Effector memory CD8-positive, alpha-beta T cell (primary cell): ENCODE measurements at places on chromosomes 13 and 19.
A peak's percentile ranks its signal among the peaks of the same experiment; 100 is the strongest.

- no peak overlapping the region for H3K27ac ChIP-seq
- no peaks in the 10 kb centered on the region for H3K36me3 ChIP-seq
- H3K27me3 ChIP-seq = no peaks in the 10 kb centered on the region
- H3K4me3 ChIP-seq = no peak overlapping the region
- DNase-seq = no peak
Measured at GRCh38 chr13:83423381-83423780, 458.9 kb downstream of the SLITRK1 start.

DNA sequence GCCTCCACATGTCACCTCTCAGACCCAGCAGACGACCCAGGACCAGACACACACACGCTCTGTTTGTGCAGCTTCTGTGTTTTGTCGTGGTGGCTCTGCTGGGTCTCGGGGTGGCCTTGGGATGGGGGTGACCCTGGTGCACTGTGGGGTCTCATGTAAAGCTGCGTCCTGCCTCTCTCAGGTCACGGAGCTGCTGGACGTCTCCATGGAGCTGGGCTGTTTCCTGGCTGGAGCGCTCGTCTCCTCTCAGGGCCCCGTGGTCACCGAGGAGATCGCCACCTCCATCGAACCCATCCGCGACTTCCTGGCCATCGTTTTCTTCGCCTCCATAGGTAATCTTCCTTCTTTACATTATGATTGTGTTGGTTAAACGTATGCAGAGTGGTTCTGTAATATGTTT, 45.4 kb upstream of the TFDP1 start:
- DNase-seq = no peak
- peak overlapping the region; percentile 49 for H3K27ac ChIP-seq
- H3K4me3 ChIP-seq = no peak overlapping the region
- no peaks in the 10 kb centered on the region for H3K36me3 ChIP-seq

DNA sequence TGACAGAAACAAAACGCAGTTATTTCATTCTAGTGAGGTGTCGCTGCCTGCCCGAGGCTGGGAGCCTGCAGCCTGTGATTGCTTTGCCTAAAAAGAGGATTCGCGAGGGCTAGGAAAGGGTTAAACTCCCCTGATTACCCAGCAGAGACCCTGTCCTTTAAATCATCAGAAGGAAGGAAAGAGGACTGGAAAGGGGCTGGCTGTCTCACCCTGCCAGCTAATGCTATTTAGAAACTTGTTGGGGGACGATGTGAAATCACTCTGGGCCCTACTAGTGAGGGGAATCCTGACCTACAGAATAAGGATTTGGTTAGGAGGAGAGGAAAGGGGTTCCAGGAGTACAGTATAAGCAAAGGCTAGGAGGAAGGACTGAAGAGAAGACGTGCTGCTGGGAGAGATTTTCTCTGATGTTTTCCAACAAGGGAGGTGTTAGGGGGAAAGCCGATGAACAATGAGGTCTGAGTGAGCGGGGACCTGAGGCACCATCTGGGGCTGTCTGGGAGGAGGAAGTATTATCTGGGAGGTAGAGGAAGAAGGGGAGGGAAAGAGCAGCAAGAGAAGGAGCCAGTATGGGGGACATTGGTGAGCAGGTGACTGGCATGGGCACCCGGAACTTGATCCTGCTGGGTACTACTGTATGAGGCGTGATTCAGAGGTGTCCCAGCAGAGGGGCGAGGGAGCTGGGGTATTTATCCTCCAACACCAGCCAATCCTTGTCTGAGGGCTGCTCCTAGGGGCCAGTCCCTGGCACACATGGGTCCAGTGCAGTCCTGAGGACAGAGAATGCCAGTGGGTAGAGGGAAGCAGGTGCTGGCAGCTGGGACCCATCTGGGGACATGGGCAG, 55.7 kb upstream of the PTPRS start:
- no peak overlapping the region for H3K27ac ChIP-seq
- no peaks in the 10 kb centered on the region for H3K4me1 ChIP-seq

- DNase-seq = no peak
- H3K4me3 ChIP-seq = no peak overlapping the region
- no peak overlapping the region for H3K27ac ChIP-seq
- H3K36me3 ChIP-seq = peaks cover 7% of the 10 kb centered on the region
- no peaks in the 10 kb centered on the region for H3K4me1 ChIP-seq
- no peaks in the 10 kb centered on the region for H3K27me3 ChIP-seq
Measured at GRCh38 chr19:28196101-28196500, 1016.9 kb downstream of the UQCRFS1 start.

GRCh38 chr13:33865945-33866344, 48.0 kb downstream of the RFC3 start:
- no peaks in the 10 kb centered on the region for H3K36me3 ChIP-seq
- no peak for DNase-seq
- no peak overlapping the region for H3K27ac ChIP-seq
- no peaks in the 10 kb centered on the region for H3K27me3 ChIP-seq
- no peaks in the 10 kb centered on the region for H3K4me1 ChIP-seq
- no peak overlapping the region for H3K4me3 ChIP-seq

DNA sequence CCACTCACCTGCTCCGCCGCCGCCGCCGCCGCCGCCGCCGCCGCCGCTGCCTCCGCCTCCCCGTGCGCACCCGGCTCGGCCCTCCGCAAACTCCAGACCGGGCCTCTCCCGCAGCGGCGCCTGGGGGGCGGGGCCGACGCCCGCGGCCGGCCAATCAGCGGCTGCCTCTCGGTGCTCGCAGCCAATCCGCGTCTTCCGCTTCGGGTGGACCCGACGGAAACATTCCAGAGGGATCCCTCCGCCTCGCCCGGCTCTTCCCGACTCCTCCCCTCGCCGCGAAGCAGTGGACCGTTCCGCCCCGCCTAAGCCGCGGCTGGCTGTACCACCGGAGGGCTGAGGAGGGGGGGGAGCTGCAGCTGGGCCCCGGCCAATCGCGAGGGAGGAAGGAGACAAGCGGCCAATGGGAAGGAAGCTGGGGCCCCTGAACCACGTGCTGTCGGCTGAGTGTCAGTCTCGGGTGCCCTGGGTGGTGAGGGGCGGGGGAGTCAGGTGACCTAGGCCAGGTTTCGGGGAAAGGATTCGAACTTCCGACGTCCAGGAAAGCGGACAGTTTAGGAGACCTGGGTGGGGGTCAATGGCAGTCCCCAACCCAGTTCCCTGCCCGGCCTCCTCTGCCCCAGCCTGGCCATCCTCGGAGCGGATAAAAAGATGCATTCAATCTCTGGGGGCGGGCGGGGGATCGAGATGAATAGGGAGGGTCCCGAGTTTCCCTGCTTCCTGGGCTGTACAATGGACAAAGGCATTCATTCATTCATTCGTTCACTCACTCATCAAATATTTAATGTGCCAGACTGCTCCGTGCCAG, at the start of gene GIPC1:
TSS of gene GIPC1 (minus strand) at position 99 of the 805 bp plus-strand sequence. CDS start 13,151 bp downstream, outside the sequence.
- no peaks in the 10 kb centered on the region for H3K27me3 ChIP-seq
- peak within 1 kb of the TSS; percentile 82 for H3K4me3 ChIP-seq
- peak; percentile 77 for DNase-seq
- peak within 1 kb of the TSS; percentile 82 for H3K27ac ChIP-seq

DNA sequence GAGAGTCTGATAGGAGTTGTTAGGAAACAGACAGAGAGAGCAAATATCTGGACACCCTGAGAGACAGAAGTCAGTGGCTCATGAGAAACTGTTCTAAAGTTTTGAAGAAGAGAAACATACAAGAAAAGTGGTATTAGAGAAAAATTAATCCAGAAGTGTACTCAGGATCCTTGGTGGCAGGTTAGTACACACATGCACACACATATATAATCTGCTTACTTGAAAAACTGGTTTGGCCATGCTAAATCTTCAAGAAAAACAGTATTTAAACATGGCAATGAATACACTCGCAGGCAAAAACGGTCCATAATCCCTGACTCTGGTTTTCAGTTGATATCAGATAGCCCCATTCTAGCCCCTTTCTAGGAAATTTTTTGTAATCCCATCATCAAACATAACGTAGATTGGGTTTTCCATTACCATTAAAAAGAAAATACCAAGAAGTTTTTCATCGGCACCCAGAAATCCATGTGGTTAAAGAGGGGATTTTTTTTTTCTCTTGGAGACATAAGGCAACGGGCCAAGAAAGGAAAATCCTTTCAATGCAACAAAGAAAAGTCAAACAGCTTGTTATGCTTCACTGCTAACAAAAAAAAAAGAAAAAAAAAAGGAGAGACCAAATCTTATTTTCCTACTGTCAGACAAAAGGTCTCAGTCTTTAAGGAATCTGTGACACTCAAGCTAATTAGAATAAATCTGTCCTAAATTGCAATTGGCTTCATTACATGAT, 178.0 kb upstream of the MIR17HG start:
- H3K4me3 ChIP-seq = no peak overlapping the region
- no peaks in the 10 kb centered on the region for H3K4me1 ChIP-seq
- no peak for DNase-seq
- peaks cover 5% of the 10 kb centered on the region for H3K27me3 ChIP-seq
- no peaks in the 10 kb centered on the region for H3K36me3 ChIP-seq

DNA sequence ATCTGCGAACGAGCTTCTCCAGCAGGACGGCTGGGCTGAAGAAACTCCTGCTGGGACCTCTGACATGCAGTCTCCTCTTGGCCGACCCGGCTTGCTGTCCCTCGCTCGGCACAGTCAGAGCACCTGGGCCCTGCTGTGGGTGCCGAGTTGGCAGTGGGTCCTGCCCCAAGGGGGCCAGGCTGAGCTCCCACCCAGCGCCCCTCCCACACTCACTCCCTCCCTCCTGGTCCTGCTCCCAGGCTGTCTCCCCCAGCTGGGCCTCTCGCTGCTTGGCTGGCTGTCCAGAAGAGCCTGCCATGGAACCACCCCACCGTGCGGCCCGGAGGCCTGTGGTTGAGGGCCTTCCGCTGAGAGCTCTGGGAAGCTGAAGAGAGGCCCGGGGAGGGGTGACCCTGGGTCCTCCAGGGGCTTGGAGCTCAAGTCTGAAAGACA, 6.0 kb downstream of the AKT2 start:
- no peak overlapping the region for H3K4me3 ChIP-seq
- peaks cover 59% of the 10 kb centered on the region for H3K4me1 ChIP-seq
- DNase-seq = no peak
- H3K27me3 ChIP-seq = no peaks in the 10 kb centered on the region
- H3K36me3 ChIP-seq = peaks cover 15% of the 10 kb centered on the region

- peaks cover 48% of the 10 kb centered on the region for H3K27me3 ChIP-seq
- H3K4me3 ChIP-seq = no peak overlapping the region
- no peak for DNase-seq
- H3K36me3 ChIP-seq = no peaks in the 10 kb centered on the region
- H3K4me1 ChIP-seq = peaks cover 4% of the 10 kb centered on the region
- no peak overlapping the region for H3K27ac ChIP-seq
Measured at GRCh38 chr13:95642028-95642621, 2.4 kb downstream of the DZIP1 start.

GRCh38 chr13:100552755-100553154, 35.8 kb downstream of the GGACT start:
- no peak overlapping the region for H3K27ac ChIP-seq
- no peaks in the 10 kb centered on the region for H3K27me3 ChIP-seq
- no peaks in the 10 kb centered on the region for H3K36me3 ChIP-seq
